Stimulated activated CD4-positive, alpha-beta T cell treated with anti-CD3 and anti-CD28 coated beads, Interleukin-15, amount 100 ng/mL, for 1 hour (primary cell): ENCODE measurements at places on chromosomes 4 and X.

DNA sequence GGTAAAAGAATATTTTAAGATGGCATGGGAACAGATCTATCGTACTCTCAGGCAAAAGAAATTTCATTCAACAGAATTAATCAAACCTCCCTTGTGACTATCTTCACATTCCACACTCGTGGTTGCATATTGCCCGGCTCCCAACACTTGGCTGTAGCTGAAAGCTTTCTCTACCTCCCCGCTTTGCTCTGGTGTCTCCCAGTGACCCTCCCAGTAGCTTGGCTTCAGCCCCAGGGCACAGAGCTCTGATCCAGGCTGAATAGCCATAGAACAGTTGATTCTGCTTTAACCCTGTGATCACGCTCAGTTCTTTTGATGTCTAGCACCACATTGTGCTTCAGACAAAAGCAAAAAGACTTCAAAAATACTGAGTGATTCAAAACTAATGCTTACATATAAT lies 24.6 kb downstream of the SLC7A11 start:
- DNase-seq: no peak

GRCh38 chr4:8671712-8672290 lies 79.2 kb downstream of the CPZ start:
- DNase-seq: no peak

- no peak for DNase-seq
Observed at GRCh38 chr4:59094505-59094904, 1984.3 kb upstream of the IGFBP7 start.

DNA sequence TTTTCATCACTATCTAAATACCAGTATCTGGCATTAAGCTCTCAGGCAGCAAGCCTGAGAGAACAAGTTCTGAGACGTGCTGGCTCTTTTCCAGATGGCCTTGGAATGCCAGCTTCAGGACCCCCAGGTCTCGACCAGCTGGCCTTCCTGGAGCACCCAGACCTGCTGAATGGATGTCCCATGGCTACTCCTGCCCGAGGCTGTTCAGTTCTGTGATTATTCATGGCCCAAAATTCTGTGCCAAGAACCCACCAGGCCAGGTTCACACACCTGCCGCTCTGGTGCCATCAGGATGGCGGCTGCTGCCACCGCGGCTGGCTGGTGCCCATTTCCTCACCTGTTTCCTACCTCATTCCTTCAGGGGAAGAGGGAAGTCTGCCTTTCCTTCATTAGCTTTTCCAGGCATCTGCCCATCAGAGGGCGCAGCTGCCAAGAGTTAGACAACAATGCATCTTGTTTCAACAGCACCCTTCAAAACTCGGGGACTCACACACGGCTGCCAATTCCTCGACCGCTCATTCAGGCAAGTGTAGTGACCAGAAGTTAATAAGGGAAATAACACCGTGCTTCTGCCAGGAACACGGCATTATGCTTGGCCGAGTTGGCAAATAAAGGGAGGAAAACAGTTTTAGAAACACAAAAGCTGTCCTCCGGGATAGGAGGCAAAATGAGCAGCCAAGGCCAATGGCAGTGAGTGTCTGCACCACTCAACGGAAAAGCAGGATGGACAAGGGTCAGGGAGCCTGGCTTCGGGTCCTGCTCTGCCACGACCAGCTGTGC lies 173.8 kb downstream of the NSUN7 start:
- DNase-seq: no peak

- no peak for DNase-seq
Observed at GRCh38 chr4:182931691-182932345, 14.6 kb upstream of the DCTD start.

- DNase-seq: no peak
Observed at GRCh38 chr4:90852237-90852636, 725.0 kb downstream of the CCSER1 start.

- DNase-seq: no peak
Observed at GRCh38 chr4:139633661-139634060, 32.0 kb upstream of the MGST2 start.

DNA sequence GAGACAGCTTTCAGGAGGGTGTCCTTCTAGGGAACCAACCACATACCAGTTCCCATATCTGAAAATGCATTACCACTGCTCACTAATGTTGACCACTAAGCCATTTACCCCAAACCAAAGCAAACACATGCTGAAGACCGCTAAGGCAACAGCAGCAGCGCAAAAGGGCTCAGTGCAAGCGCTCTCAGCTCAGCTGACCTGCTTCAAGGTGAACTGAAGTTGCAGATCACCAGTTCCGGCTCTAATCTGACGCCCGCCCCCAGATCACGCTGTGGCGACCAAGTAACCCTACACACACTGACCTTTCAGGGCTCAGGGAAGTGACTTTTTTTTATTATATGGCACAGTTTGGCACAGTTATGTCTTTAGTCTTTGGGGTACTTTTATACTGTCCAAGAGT lies 5.8 kb downstream of the MECP2 start:
- no peak for DNase-seq

DNA sequence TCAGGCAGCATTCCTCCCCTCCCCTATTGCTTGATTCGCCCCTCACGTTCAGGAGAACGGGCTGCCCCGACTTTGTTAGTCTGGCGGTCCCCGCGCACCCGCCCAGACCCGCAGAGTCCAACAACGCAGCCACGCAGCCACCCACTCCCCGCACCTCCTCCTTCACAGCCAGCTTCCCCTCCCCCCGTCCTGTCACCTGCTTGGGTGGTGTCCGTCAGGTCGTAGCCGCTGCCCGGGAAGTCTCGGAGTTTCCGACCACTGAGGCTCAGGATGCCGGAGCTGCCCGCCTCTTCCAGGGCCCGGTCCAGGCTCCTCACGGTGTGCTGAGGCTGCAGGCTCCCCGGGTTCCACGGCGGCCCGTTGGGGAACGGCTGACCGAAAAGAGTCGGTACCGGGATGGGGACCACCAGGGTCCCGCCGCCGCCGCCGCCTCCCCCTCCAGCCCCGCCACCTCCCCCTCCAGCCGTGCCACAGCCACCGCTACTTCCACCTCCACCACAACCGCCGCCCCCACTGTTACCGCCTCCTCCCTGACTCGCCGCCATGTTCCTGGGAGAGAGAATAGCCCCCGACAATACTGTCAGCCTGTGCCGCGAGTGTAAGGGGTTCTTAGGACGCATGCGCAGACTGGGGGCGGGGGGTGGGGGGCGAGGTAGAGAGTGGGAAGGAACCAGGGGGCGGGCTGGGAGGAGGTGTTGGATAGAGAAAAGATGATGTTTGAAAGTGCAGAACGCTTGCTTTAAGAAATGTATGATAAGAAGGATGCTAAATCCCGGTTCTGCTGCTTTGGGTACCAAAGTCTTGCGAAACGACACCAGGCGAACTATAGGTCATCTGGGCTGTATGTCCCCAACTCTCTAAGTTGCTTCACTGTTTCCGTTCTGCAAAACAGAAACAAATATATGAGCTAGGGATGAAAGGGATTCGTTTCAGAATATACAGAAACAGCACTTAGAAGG lies at the start of gene LRCH2:
Gene LRCH2, minus strand, starts transcription at position 600 of the 959 bp plus-strand sequence. Its CDS starts 55 bp downstream, at position 545.
- no peak for DNase-seq
